Activated CD8-positive, alpha-beta T cell treated with anti-CD3 and anti-CD28 coated beads, Interleukin-2, amount 10 ng/mL, durations not matched to agents 7 days and 5 days (primary cell): ENCODE measurements at places on chromosomes 7 and 10. TPM values are rescaled to one million over a fixed set of nuclear protein-coding genes. Genes with fewer than 3 reads are reported as not detected.

The LRRN3 gene
- 196 TPM for total RNA-seq

The NUTM2A gene
- 0.71 TPM for total RNA-seq

The ZMYND11 gene
- 41.3 TPM for total RNA-seq

The CYP2C8 gene
- total RNA-seq = not detected

The RNF148 gene
- total RNA-seq = not detected
